ENCODE measurements at places on chromosomes 2 and 18. TPM values are rescaled to one million over a fixed set of nuclear protein-coding genes. Genes with fewer than 3 reads are reported as not detected.
A peak's percentile ranks its signal among the peaks of the same experiment; 100 is the strongest.

BIN1 gene
- 1,744 TPM for total RNA-seq

FOXD4L1 gene
- not detected for total RNA-seq

CPO gene
- 1.1 TPM for total RNA-seq

TDRD15 gene
- total RNA-seq, result 0.68 TPM

HOXD1 gene
- total RNA-seq, result 0.20 TPM

L3MBTL4 gene
- total RNA-seq, result 0.81 TPM

ITGA4 gene
- total RNA-seq, result 0.55 TPM

CCDC102B gene
- 3.3 TPM for total RNA-seq

COBLL1 gene
- 9.6 TPM for total RNA-seq

IWS1 gene
- 77.0 TPM for total RNA-seq

CNRIP1 gene
- total RNA-seq, result 4.7 TPM

UGT1A4 gene
- not detected for total RNA-seq

ZNF396 gene
- 0.47 TPM for total RNA-seq

GRCh38 chr2:232463701-232464543 is 8.0 kb downstream of the ALPI start:
- DNase-seq, result no peak

DNA sequence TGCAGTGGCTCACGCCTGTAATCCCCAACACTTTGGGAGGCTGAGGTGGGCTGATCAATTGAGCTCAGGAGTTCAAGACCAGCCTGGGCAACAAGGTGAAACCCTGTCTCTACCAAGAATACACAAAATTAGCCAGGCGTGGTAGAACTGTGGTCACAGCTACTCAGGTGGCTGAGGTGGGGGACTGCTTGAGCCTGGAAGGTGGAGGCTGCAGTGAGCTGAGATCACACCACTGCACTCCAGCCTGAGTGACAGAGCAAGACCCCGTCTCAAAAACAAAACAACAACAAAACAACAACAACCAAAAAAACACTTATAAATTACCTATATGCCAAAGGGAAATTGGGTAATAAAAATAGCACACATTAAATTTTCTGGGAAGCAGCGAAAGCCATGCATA is 141.6 kb downstream of the HDAC4 start:
- DNase-seq, result no peak

GRCh38 chr2:148568597-148568996 is 76.0 kb upstream of the EPC2 start:
- DNase-seq, result no peak

DNA sequence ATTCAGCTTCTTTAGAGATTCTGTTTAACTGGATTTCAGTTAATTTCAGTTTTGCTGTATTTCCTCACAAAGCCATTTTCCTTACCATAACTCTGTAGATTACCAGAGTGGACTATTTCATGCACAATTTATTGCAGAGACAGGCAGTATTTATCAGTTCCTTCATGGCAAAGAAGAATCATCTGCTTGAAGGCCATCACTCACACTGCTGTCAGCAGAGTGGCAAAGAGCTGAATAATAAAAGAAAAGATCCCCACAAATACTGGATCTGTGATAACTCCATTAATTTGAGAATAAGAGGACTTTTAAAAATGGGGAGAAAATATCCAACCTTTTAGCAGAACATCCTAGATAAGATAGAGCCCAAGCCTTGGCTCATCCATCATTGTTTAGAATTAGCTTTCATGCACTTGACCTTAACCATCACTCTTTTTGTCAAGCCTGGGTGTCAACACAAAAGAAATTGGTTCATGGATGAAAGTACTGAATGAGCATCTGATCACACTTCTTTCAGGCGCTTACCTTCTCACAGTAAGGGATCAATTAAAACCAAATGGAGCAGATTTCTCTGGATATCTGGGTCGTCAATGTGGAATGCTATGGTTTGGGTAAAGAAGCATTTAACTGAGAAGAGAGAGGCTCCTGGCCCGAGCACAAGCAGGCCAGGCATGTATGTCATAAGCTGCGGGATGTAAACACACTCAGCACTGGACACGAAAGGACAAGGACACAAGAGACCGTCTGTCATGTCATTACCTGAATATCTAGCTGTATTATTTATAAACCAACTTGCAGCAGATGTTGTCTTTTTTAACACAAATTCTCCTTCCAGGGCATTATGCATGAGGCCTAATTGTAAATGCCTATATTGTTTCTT is 376.2 kb downstream of the ZNF521 start:
- DNase-seq, result no peak

DNA sequence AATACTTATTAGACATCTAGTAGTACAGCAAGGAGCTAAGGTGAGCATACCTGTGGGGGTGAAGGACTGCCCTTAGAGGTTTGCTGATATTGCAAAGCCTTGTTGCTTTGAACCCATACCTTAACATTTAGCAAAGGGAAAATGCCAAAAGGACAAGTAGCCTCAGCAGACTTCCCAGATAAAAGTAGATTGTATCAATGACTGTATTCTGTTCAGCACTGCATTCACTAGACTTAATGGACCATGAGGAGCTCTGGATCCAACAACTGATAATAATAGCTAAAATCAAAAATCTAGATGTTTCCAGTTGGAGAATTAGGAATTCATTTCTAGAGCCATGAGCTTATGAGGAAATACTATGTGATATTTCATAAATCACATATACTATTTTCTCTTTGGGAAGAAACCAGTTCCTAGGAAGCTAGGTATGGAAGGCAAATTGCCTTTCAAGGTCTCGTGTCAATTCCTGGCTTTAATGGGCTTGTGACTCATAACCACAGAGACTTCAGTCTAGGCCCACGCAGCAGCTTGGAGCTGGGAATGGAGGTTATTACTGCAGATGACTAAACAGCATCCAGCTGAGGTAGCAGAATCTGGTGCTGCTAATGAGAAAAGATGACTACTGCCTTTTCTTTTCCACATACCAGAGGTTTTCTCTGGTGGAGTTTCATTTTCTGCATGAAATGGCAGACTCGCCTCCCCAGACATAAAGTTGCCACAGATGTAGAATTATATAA is 191.2 kb upstream of the NABP1 start:
- no peak for DNase-seq

DNA sequence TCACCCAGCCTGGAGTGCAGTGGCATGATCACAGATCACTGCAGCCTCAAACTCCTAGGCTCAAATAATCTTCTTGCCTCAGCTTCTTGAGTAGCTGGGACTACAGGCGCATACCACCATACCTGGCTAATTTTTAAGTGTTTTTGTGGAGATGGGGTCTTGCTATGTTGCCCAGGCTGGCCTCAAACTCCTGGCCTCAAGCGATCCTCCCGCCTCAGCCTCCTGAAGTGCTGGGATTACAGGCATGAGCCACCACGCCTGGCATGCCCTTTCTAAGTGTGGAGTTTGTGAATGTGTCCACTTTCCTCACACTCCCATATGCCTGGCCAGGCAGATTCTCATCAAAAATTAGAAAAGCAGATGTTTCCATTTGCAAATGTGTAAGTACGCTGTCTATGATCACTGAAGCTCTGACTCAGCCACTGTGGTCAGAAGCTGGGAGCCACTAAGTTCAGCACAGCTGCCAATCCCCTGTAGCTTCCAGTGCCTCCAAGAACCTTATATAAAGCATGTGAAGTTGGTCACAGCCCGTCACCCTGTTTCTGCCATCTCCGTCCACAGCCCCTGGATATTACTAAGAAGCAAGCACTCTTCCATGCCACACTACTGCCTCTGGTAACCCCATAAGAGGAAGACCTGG is 155.4 kb downstream of the FAM210A start:
- no peak for DNase-seq

- DNase-seq, result no peak
Measured at GRCh38 chr2:241498115-241499070, 10.0 kb downstream of the STK25 start.

GRCh38 chr2:219082332-219082958 is 21.7 kb upstream of the IHH start:
- no peak for DNase-seq

GRCh38 chr2:28445448-28446258 is 50.2 kb upstream of the PLB1 start:
- DNase-seq, result no peak

DNA sequence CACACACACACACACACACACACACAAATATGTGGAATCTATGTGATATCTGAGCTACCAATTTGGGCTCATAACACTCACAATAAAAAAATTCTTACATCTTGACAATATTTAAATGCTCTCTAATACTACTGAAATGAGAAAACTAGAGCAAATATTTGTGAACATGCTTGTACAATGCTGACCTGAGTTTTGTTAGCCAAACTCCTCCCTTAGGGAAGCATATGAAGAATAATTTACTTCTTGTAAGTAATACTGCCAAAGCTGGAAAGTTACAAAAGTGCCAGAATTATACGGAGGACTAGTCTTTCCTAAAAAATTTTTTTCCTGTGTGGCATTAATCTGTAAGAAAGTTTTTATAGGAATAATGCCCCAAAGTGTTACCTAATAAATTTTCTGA is 18.5 kb downstream of the MBD2 start:
- no peak for DNase-seq

GRCh38 chr18:23230686-23231085 is 95.4 kb downstream of the CABLES1 start:
- DNase-seq, result peak; percentile 41

DNA sequence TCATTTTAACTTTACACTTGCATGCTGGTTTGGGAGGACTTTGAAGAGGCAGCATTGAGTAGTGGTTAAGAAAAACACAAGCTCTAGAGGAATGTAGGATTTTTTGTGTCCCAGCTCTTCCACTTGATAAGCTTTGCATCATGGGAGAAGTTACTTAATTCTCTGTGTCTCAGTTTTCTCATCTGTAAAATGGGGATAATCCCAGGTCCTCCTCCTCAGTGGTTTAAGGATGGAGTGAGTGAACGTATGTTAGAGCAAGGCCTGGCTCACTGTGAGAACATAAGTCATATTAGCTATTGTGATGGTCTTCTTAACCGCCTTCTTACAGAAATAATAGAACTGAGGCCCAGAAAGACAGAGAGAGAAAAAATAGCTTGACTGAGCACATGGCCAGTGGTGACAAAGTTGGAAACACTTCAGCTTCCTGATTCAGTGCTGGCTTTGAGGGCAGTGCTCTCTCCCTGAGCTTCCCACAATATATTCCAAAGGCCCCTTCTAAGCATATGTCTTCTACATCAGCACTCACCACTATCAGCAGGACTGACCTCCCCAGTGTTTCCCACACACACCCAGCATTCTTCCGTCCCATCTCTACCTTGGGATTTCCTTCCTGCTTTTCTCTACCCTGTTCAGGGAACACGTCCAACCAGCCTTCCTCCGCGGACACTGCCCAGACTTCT is 214.9 kb upstream of the TNP1 start:
- DNase-seq, result no peak

GRCh38 chr2:82023710-82024109 is 1719.2 kb upstream of the LRRTM1 start:
- no peak for DNase-seq

- no peak for DNase-seq
Measured at GRCh38 chr2:38765149-38765548, 12.9 kb upstream of the GEMIN6 start.

DNA sequence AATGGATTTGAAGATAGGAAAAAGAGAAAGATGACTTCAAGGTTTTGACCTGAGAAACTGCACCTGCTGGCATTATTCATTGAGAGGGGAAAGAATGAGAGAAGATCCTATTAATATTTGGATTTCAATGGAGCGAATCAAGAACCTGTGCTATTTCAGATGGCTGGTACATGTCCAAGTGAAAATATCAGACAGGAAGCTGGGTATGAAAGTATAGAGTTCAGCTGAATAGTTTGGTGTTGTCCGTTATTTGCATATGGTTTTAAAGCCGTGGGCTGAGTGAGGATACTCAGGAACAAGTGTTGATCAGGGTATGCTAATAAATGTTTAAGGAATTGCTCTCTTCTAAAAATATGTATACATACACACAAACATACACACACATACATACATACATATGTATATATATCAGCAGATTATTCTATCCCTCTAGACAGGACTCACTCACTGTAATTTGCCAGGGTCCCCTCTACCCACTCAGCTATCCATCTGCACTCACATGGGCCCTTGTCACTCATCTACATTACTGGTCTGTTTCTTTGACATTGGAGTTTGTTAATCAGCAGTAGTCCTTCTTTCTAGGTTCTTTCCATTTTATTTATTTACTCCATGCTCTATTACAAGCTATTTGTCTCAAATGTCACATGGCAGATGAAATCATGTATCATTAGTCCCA is 33.9 kb upstream of the IKZF2 start:
- no peak for DNase-seq

DNA sequence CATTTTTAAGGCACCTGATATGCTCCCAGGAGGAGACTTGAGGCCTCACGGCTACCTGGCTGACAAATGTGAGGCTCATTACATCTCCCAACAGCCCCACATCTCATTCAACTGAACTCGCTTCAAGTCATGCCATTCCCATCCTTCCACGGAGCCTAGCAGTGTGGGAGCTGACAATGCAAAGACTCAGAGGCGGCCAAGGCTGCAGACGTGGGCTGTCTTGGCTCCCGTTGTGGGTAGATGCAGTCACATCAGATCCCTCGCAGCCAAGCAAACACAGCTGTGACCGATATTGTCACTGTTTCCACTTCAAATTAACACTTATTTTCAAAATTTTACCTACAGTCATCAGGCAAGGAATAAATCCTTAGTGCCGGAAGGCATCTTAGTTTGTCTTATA is 64.0 kb upstream of the TRIB2 start:
- no peak for DNase-seq

DNA sequence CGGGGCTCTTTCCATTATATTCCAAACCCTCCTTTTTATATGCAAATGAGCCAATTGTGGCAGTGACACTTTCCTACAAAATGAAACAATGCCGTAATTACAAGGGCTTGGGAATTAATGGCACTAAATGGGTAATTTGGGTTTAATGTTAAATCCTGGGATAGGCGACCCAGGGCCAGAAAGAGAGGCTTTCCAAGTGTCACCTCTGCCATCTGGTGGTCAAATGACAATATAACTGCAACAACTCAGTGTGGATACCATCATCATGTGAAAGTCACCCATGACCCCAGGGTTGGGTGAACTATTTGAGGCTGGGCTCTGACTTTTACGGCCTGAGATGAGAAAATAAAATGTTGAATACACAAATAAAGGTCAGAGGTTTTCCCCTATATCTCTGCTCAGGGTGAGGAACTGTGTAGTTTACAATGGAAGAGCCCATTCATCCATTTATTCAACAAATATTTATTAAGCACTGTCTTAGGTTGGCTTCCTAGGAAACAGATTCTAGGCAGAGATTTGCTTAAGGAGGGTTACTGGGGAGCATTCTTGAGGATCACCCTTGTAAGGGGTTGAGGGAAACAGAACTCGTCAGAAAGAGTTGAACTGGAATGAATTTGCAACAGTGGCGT is 13.6 kb upstream of the THADA start:
- no peak for DNase-seq

DNA sequence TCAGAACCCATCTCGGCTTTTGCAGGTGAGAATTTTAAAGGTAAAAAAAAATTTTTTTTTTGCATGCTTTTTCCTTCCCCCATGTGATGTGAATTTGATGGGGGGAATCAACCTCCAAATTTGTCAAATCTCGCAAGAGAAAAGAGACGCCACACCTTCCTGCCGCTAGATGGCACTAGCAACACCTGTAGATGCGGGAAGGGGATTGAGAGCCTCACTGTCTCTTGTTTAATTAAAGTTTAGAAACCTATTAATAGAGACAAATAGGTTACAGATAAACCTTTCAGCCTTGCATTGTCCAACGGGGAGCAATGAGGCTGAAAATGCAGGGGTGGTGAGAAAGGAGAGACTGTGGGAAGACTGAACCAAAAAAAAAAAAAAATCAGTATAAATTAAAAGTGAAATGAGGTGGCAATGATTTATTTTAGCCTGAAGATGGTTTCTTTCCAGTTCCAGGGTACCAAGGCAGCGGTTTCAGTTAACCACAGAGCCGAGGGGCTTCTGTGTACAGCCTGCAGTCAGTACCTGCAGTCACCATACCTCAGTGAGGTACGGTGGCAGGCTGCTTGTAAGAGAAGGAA is 84.6 kb downstream of the NRP2 start:
- peak; percentile 23 for DNase-seq

GRCh38 chr2:166519391-166519962 is 25.4 kb upstream of the SCN7A start:
- DNase-seq, result no peak
